ENCODE measurements at places on chromosomes 6 and 20. TPM values are rescaled to one million over a fixed set of nuclear protein-coding genes. Genes with fewer than 3 reads are reported as not detected.

NNAT gene
- not detected for polyA plus RNA-seq

SCRT2 gene
- not detected for polyA plus RNA-seq

RIOK1 gene
- polyA plus RNA-seq = 16.1 TPM

GABRR1 gene
- polyA plus RNA-seq = not detected

IMPG1 gene
- not detected for polyA plus RNA-seq

LY6G5B gene
- 9.0 TPM for polyA plus RNA-seq

SLC17A9 gene
- not detected for polyA plus RNA-seq

TGM6 gene
- polyA plus RNA-seq = not detected

CDK5RAP1 gene
- 40.4 TPM for polyA plus RNA-seq

BNIP5 gene
- polyA plus RNA-seq = not detected

CCM2L gene
- polyA plus RNA-seq = 0.13 TPM

GPLD1 gene
- polyA plus RNA-seq = 1.2 TPM

F13A1 gene
- not detected for polyA plus RNA-seq

AHCY gene
- polyA plus RNA-seq = 314 TPM

HEY2 gene
- not detected for polyA plus RNA-seq

SLC22A16 gene
- polyA plus RNA-seq = not detected

DNA sequence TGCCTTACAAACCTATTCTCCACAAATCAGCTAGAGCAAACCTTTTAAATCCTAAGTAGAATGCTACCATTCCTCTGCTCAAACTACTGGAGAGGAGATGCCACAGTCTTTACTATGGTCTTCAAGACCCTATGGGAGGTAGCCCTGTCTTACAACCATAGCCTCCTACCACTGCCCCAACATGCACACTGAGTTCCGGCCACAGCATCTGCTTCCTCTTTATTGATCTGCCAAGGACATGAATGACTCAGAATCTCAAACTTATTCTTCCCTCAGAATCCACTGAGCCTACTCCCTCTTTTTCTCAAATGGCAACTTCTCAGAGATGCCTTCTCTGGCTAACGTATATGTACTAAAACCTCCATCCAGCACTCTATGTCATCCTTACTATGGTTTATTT lies 12.2 kb upstream of the ANKEF1 start:
- no peak for DNase-seq

DNA sequence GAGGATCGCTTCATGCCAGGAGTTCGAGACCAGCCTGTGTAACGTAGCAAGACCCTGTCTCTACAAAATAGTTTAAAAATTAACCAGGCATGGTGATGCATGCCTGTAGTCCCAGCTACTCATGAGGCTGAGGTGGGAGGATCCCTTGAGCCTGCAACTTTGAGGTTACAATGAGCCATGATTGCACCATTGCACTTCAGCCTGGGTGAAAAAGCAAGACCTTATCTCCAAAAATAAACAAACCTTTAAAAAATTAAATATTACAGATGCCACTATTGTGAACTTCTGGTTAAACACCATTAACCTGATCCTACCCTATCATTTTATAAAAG lies 116.8 kb downstream of the ARHGAP18 start:
- no peak for DNase-seq

- no peak for DNase-seq
Observed at GRCh38 chr6:98946879-98947410, 801 bp downstream of the FBXL4 start.

GRCh38 chr6:159943101-159943632 lies 25.7 kb upstream of the IGF2R start:
- DNase-seq = no peak

DNA sequence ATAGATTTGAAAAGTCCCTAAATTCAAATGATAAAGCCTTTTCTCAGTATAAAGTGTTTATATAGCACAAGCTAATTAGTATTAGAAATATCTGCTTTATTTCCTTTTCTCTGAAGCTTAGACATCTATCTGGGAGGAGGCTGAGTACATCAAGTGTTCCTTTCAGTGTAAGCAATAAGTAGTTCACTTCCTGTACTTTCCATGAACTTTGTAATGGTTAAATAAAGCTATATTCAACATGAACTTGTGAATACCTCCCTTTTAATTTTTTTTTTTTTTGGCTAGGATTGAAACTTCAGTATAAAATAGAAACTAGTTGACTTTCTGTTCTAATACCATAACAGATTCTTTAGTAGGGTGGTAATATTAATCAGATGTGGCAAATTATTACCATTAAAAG lies 190.9 kb downstream of the CENPW start:
- DNase-seq = no peak

DNA sequence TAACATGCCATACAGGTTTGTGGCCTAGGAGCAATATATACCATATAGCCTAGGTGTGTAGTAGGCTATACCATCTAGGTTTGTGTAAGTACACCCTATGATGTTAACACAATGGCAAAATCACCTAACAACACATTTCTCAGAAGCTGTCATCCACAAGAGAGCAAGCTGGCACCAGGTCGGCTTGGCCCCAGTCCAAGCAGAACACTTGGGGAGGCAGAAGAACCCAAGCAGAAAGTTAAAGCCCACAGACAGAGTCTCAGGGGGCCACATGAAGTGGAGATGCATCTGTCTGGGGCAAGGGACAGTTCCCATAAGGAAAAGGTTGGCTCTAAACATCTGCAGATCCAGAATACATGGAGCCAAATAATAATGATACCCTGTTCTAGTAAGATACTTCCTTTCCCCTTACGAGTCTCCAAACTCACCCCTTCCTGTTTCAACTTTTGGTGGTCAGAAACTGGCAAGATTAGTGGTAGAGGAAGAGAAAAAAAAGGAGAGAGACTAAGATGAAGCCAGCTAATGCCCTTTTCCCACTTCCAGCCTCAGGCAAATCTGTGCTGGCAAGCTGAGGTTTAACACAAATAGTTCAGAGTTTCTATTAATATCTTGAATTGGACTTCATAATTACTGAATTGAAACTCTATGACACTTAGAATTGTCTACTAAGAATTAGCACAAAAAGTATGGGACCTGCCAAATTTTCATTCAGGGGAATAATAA lies 29.5 kb downstream of the TCF21 start:
- DNase-seq = no peak

- DNase-seq = no peak
Observed at GRCh38 chr20:10547276-10548114, 112.4 kb downstream of the SLX4IP start.

- DNase-seq = no peak
Observed at GRCh38 chr6:157246771-157247484, 76.4 kb downstream of the TMEM242 start.

- DNase-seq = no peak
Observed at GRCh38 chr20:14470977-14471661, 133.7 kb upstream of the FLRT3 start.

DNA sequence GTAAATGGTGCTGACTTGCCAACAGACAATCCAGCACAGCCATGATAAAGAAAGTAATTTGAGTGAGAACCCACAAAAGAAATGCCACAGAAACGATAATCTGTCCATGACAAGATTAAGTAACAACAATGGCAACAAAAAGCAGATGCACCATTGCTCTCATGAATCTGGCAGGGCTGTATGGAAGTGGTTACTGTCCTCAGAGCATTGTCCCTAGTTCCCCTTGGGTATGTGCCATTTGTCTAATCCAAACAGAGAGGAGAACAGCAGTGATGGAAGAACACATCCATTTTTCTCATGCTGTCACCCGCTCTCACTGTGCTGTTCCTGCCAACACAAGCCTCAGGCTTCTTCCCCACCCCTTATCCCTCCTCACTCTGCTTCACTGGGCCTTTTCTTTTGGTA lies 65.8 kb downstream of the REV3L start:
- DNase-seq = no peak

- no peak for DNase-seq
Observed at GRCh38 chr6:15230827-15231226, 15.0 kb upstream of the JARID2 start.

DNA sequence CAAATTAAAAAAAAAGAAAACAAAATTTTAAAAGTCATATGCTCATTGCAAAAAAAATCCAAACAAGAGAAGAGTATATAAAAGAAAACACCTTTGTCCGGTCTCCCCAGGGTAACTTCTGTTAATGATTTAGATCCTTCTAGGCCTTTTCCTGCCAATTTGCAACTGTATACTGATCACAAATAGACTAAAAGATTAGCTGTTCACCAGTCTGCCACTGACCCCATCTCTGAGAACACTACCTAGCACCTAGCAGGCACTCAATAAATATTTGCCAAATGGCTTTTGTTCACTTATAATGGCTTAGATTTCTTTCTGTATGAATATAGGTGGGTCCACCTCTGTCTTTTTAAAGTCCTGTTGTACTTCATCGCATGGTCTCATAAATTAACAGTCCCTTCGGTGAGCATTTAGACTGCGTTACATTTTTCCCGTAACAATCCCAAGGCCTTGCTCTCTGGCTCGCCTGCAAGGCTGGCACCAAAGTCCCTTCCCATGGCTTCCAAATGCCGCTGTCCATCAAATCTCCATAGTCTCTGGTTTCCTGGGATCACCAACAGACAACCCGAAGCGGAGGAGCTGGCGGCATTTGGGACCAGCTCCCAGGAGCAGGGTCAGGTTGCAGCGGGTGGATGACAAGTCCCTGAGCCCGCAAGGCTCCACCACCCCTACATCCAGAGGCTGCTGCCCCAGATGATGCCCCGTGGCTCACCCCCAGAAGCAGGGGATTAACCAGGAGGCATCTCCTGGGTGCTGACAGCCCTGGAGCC lies 11.8 kb downstream of the JPH2 start:
- DNase-seq = no peak

DNA sequence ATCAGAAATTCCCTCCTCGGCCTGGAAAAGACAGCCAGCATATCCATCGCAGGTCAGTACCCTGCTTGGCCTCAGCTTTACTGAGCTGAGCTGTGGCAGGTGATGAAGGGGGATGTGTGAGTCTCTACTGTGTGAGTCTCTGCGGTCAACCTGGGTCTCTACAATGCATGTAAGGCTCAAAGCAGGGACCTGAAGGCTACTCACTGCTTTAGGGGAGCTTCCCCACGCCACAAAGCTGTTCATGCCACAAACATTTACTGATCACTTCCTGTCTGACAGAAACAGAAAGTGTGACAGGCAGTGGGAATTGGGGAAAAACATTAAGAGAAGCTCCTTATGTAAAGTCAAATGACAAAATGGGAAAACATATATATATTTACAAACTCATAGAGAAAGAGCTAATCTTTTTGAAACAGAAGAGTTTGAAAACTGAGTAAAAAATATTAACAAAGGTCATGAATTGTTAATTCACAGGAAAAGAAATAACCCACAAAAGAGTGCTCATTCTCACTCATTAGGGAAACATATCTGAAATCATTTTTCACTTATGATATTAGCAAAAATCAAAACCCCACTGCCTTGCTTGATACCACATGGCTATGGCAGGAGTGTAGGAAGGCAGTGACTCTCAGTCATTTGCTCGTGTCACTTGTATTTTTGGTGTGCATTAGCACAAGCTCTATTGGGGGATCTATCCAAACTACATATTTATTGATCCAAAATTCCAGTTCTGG lies 5.8 kb downstream of the BTN3A3 start:
- DNase-seq = no peak

- DNase-seq = no peak
Observed at GRCh38 chr6:43914272-43915147, 144.5 kb downstream of the VEGFA start.

- no peak for DNase-seq
Observed at GRCh38 chr6:53929821-53930120, 135.0 kb downstream of the LRRC1 start.

GRCh38 chr6:10237298-10238038 lies 177.4 kb downstream of the TFAP2A start:
- peak; percentile 35 for DNase-seq

DNA sequence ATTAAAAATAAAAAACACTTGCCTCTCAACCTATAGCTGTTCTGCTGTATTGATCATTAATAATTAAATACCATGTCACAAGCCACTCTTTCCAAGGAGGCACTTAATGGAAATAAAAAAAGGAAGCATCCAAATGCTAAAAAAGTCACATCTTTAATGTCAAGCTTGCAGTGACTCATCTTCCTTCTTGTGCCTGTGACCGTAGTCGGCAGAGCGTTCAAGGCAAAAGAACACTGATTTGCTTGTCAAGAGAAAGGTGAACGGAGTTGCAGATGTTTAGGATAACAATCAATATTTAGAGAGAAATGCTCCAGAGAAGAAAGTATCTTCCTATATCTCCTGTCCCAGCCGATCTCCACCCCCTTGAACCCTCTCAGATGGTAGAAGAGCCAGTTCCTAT lies 341.0 kb upstream of the OPRM1 start:
- DNase-seq = no peak

DNA sequence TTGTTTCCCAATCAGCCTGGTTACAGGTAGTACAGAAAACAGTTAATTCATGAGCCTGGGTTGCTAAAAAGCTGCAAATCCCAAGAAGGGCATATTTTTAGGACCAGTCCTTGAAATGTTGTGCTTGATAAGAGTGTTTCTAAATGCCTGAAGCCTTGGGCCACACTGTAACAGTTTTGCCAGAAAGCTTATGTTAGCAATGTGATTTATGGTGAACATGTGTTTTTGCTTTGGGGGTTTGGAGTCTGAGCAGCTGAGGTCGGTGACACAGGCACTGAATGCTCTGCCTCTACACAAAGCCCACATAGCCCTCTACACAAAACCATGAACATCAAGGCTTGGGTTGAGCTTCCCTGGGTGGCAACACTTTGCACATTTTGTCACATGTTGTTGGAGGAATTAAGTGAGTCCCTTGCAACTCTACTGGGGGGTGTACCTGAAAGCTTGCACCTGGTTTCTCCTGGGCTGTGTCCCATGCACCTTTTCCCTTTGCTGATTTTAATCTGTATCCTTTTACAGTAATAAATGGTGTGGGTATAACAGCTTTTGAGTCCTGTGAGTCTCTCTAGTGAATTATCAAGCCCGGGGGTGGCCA lies 22.2 kb downstream of the AHI1 start:
- DNase-seq = no peak

GRCh38 chr6:78832091-78832808 lies 35.1 kb upstream of the IRAK1BP1 start:
- no peak for DNase-seq

DNA sequence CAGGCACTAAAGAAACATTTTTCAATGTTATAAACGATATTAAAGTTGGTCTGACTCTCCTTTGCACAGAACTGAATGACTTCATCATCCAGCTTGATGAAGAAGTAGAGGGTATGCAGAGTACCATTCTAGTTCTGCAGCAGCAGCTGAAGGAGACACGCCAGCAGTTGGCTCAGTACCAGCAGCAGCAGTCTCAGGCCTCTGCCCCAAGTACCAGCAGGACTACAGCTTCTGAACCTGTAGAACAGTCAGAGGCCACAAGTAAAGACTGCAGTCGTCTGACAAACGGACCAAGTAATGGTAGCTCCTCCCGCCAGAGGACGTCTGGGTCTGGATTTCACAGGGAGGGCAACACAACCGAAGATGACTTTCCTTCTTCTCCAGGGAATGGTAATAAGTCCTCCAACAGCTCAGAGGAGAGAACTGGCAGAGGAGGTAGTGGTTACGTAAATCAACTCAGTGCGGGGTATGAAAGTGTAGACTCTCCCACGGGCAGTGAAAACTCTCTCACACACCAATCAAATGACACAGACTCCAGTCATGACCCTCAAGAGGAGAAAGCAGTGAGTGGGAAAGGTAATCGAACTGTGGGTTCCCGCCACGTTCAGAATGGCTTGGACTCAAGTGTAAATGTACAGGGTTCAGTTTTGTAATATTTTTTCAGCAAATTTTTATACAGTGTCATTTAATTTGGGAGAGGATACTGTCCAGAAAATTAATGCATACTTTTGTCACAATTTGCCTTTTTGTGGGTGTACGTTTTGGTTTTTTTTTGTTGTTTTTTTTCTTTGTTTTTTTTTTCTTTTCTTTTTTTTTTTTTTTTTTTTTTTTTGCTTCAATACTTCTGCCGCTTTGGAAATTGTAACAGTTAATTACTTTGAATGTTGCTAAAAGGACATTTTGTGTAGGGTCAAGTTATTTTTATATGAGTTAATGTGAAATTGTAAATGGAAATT lies 6.6 kb upstream of the ACAT2 start:
- no peak for DNase-seq

- no peak for DNase-seq
Observed at GRCh38 chr20:56928007-56928406, 298.9 kb downstream of the TFAP2C start.
